ENCODE measurements at places on chromosomes 6 and 20.

- DNase-seq = no peak
These were observed 12.6 kb downstream of the GLP1R start for GRCh38 chr6:39061182-39061581.

- no peak for DNase-seq
These were observed 651 bp upstream of the BLTP3A start for GRCh38 chr6:34791164-34791700.

DNA sequence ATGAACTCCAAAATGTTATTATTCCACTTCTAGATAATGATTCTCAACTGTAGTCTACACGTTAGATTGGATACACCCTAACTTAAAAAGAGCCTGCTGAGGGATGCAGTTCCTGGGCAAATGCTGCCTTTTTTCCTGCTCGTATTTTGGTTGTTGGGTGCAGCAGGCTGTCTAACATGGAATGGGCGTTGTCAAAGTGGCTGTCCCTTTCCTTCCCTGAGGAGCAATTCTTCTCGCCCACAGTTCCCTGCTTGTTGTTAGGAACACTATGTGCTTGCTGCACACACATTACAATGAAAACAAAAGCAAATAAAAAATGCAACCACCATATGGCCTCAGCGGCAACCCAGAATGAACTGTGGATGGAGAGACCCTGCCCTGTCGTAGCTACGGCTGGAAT, 1.7 kb upstream of the ADGRF5 start:
- no peak for DNase-seq

DNA sequence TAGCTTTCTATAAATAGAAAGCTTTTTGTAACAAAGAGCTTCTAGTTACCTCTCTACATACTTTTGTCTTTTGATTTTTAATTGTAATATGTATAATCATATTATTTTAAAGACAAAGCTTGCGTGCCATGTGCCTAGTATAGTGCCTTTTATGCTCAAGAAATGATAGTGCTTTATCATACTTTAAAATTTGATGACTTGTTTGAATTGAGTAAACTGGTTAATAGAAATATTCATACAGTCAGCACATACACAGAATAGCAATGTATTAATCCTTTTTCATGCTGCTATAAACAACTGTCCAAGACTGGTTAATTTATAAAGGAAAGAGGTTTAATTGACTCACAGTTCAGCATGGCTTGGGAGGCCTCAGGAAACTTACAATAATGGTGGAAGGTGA, 313.0 kb downstream of the FRK start:
- no peak for DNase-seq

DNA sequence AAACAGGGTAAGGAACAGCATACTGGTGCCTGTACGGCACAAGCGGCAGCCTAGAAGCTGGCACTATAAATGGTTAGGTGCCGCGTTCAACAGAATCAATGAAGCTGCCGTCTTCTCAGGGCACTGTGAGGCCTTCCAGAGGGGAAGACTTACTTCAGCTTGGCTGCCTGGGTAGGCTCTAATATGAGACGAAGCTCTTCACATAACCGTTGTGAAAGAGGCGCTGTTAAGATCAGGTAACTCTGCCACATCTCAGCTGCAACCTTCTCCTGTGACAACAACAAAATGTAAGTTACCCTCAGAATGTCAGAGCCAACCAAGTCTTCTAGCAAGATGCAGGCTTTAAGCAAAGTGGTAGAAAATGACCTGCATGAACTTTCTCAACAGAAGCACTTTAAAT, 12.0 kb upstream of the LYRM2 start:
- no peak for DNase-seq

DNA sequence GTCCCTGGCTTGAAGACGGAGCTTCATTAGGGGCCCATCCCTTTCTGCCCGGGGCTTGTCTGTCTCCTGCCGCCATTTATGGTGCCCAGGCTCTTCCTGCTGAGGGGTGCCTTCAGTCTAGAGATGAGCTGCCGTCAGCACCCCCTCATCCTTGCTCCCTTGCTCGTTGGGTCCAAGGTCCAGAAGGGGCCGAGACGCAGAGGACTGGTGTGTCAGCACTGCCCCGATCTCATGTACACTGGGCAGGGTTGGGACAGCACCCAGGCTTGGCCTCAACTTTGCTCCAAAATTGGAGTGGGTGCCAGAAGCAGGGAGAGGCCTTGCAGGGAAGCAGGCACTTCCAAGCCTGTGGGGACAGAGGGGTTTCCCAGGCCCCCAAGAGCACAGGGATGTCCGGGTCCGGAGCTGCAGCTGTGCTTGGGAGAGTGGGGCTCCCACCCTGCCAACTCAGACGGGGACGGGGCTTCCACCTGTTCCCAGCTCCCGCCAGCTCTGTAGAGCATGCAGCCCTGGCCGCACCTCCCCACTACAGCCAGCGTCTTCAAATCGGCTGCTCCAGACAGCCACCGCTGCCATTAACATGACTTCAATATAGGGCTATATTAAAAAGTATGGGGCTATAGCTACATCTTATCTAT, 488.8 kb downstream of the TENT5A start:
- no peak for DNase-seq

- no peak for DNase-seq
These were observed 605 bp downstream of the COX4I2 start for GRCh38 chr20:31638317-31638716.

- no peak for DNase-seq
These were observed 72.4 kb upstream of the ZMYND8 start for GRCh38 chr20:47428851-47429336.

- DNase-seq = no peak
These were observed 1.7 kb downstream of the STX16 start for GRCh38 chr20:58652606-58653294.

DNA sequence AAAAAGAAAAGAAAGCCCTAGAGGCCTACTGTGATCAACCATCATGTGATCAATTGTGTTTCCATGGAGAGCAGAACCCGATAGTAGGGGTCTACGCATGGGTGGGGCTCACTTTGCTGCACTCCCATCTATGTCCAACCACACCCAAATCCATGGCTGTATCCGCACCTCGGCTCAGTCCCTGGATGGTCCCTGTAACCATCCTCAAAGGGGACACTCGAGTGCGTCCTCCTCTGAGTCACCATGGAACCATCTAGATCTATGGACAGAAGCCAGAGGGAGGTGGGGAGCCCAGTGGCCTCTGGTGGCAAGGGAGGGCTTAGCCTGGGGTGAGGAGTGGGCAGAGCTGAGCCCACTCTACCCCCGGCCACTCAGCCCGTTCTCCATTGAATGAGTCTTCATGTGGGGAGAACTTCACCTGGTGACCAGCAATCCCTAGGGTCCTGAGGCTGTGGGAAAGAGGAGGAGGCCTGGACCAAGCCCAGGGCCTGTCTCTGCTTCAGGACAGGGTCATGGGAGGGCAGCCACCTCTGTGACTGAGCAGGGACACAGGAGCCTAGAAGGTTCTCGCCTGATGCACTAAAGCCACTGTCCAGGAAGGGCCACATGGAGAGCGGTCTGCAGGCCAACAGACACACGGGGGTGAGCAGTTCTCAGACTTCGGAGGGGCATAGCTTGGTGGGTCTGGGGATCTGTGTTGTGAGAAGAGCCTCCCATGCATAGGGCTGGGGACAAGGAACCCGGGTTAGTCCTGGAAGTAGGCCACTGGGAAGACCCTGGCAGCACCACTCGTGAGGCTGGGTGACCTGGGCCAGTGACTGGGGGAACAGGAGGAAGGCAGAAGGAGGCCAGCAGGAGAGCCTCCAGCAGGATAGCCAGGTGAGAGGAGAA, 19.3 kb downstream of the RAET1L start:
- DNase-seq = no peak

DNA sequence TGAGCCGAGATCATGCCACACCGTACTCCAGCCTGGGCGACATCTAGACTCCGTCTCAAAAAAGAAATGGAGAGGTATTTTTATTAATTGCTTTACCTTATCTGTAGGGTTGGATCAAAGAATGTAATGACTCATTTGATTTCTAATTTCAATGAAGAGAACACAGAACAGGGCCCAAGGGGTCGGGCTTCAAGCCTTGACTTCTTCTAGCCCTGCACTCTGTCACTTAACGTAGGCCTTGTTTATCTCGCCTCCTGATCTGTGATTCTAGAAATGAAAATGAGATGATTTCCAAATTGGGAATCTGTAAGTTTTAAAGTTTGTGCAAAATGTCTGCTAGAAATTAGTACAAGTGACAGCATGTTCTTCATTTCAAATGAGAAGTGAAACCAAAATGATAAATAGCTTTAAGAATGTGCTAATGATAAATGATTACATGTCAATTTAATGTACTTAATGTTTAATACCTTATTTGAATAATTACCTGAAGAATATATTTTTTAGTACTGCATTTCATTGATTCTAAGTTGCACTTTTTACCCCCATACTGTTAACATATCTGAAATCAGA, 180.5 kb downstream of the SLC16A10 start:
- DNase-seq = no peak

All from brain pericyte (primary cell).